LHCN-M2 (cell line): ENCODE measurements at places on chromosomes 2 and 18. TPM values are rescaled to one million over a fixed set of nuclear protein-coding genes. Genes with fewer than 3 reads are reported as not detected.

DNA sequence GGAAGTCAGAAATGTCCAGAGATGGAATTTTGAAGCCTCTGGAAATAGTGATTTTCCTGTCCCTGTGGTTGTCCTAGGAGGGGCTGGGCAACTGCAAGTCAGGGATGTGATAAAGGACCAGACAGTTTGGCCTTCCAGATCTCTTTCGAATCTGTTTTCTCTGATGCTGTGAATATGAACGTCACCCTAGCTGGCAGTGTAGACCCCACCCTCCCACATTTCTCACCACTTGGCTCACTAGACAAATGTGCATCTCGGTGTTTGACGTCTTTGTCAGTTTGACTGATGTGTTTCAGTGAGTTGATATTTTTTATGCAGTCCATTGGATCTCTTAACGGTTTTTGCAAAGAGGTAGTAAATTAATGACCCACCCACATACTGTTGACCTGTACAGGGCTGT lies 301.2 kb downstream of the TNS1 start:
- no peak for DNase-seq

- peak; percentile 22 for DNase-seq
Observed at GRCh38 chr2:12493031-12493513, 223.7 kb upstream of the TRIB2 start.

- no peak for DNase-seq
Observed at GRCh38 chr2:36277881-36278523, 77.6 kb upstream of the CRIM1 start.

DNA sequence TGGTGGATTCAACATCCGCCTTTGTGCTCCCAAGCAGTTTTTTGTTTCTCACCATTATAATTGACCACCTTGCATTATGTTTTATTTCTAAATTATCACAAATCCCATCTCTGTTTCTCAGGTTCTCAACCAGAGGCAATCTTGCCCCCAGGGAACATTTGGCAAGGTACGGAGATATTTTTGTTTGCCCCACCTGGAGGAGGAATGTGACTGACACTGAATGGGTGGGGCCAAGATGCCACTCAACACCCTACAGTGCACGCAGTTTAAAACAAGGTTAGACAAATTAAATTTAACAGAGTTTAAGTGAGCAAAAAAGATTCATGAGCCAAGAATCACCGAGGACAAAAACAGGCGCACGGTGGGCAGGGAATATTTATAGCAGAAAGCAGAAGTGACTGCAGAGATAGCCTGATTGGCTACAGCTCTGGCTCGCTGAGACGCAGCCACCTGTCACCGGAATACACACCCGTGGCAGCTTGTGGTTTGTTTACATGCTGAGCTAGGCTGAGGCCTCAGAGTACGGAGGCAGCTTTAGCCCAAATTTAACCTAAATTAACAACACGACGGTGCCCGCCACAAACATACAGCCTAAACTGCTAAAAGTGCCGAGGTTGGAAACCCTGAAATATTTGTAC lies 150.0 kb upstream of the ALKAL2 start:
- DNase-seq, result no peak

- peak; percentile 87 for DNase-seq
Observed at GRCh38 chr18:23650968-23651927, 11.5 kb downstream of the ANKRD29 start.

- no peak for DNase-seq
Observed at GRCh38 chr2:173373290-173373689, 18.6 kb downstream of the CDCA7 start.

DNA sequence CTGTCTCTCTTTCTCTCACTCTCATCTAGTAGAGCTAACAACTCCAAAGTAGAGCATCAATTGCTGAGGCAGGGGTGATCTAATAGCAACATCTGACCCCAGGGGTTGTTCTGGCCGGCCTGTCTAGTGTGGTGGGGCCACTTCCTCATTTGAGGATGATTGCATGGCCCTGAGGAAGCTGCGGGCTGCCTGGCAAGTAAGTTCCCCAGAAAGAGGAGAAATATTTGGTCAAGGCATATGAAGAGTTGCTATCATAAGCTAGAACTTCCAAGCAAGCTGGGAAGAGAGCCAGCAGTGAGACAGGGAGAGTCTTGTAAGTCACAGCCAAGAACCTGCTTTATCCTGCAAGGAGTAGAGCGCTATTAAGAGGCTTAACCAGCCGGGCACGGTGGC lies 50.8 kb upstream of the TMEM87B start:
- DNase-seq, result no peak

GRCh38 chr2:234251326-234252271 lies 201.1 kb downstream of the SPP2 start:
- peak; percentile 100 for DNase-seq

GRCh38 chr2:207499114-207499513 lies 30.6 kb upstream of the CREB1 start:
- no peak for DNase-seq

GRCh38 chr2:121187982-121188411 lies 97.0 kb downstream of the TFCP2L1 start:
- DNase-seq, result no peak

- peak; percentile 95 for DNase-seq
Observed at GRCh38 chr2:63827749-63828148, 13.9 kb upstream of the UGP2 start.

DNA sequence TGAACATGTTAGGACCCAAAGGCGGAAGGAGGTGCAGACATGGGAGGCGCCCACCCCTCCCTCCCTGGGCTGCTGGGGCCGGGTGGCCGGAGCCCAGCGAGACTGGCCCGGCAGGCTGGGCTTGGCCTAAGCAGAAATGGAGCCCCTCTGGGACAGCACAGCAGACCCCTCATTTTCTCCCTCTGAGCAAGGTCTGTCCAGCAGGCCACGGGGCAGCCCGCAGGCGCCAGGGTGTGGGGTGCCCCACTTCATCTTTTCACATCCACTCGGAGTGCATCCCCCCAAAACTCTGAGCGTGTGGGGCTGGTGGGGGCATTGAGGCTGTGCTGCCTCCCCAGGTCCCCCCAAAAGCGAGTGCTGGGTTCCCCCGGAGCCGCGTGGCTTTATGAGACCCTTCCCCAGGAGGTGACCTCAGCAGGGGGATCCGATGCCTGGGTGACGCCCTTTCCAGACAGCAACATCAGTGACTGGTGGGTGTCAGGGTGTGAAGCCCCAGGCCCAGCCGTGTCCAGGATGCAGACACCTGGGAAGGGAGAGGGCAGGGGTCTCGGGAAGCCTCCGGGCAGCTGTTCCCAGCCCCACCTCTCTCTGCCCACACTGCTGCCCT lies 36.7 kb upstream of the GPC1 start:
- no peak for DNase-seq

GRCh38 chr18:41545091-41545888 lies 409.7 kb upstream of the PIK3C3 start:
- DNase-seq, result no peak

DNA sequence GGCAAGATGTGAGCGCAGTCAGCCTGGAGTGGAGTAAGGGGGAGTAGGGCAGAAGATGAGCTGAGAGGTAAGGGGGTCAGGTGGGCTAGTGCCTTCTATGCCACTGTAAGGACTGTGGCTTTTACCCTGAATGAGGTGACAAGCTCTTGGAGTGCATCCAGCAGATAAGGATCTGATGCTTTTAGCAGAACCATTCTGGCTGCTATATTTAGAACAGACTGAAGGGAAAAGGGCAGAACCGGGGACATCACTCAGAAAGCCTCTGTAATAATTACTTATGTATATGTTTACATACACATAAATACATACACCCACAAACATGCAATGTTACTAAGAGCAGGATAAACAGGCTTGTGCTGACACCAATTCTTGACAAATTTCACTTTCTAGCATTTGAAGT lies 124.8 kb downstream of the DTNB start:
- DNase-seq, result no peak

DNA sequence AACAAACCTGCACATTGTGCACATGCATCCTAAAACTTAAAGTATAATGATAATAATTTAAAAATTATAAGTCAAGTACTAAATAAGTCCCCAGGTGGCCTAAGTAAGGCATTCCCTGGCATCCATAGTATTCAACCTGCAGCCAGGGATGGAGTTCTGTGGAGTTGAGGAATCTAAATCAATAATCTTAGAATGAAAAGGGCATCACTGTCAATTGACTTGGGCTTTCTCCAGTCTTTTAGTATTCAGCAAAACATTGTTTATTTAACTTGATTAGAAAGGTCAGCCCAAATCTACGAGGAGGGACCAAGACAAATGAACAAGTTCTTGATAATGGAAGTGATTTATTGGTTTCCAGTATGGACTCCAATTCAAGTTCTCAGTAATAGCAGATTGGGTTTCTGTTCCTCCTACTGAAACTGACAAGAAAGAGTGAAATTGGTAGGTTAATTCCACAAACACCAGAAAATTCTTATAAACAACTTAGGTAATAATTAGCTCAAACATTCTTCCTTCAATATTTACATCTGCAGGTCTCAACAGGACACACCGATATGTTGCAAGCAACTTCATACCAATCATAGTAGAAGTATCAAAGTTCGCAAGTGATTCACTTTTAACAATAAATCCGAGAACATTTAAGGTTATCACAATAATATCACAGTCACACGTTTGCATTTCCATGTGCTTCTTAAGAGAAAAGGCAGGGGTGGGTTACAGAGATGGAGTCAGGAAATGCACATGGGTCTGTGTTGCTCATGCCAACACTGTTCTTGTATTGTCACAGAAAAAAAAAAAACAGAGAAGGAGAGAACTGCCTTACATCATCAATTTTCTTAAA lies 51.7 kb upstream of the EHBP1 start:
- DNase-seq, result peak; percentile 50

GRCh38 chr2:54107903-54108615 lies 7.4 kb upstream of the ACYP2 start:
- DNase-seq, result no peak

DNA sequence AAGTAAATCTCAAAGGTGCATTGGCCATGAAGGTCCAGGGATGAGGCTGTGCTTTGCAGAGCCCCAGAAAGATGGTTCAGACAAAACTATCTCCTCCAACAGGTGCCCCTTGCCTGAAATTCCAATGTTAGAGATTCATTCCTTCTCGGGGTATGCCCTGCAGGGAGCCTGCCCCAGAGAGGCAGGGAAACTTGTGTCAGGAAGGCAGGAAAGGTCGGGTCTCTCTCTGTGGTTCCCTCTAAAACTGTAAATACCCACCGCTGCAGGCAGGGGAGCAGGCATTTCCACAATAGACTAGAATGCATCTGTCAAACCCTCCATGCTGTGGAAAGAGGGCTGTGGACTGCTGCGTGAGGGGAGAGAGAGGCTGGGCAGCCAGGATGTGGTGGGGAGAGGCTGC lies 207.8 kb upstream of the SMAD2 start:
- DNase-seq, result no peak

DNA sequence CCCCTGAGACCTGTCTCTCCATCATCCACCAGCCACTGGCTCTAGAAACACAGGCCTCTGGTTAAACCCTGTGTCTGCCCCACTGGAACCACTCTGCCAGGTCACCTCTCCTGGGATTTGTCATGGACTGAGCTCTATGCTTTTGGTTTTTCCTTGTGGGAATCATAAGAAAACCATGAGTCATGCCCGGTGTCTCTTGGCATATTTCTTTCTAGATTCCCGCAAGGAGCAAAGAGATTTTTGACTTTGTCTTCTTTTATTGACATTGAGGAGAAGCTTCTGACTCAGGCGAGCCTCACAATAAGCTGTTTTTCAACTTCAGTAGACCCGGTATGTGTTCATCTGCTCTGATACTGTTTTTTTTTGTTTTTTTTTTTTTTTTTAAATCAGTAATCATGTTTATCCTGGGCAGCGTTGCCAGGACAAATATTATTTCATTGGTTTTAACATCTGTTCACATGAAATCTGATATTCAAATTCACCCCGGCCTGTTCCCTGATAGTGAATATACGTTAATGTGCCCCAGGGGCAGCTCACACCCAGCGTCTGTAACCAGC lies 207.1 kb downstream of the ACKR3 start:
- DNase-seq, result peak; percentile 98

DNA sequence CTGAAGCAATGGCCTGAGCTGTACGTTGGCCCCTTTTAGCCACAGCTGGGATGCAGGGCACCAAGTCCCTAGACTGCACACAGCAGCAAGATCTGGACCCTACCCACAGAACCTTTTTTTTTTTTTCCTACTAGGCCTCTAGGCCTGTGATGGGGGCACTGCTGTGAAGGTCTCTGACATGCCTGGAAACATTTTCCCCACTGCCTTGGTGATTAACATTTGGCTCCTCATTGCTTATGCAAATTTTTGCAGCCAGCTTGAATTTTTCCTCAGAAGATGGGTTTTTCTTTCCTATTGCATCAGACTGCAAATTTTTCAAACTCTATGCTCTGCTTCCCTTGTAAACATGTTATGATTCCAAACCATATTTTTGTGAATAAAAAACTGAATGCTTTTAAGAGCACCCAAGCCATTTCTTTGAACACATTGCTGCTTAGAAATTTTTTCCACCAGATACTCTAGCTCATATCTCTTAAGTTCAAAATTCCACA lies 33.5 kb downstream of the PDE1A start:
- DNase-seq, result no peak

DNA sequence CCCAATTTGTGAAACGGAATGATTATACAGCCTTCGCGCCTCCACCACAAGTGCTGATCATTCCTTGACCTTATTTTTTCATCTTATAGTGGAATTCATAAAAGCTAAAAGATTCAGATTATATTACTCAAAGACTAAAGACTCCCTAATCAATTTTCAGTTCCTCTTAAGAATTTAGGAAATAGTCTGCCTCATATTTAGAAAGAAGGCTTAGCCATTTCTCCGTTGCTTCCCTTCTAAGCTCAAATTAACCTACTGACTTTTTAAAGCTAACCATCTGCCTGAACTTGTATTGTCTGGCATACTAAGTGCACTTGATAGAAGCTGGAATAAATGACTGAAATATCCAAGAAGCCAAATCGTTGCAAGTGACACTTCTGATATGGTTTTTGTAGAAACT lies 44.7 kb downstream of the HNRNPLL start:
- DNase-seq, result no peak

DNA sequence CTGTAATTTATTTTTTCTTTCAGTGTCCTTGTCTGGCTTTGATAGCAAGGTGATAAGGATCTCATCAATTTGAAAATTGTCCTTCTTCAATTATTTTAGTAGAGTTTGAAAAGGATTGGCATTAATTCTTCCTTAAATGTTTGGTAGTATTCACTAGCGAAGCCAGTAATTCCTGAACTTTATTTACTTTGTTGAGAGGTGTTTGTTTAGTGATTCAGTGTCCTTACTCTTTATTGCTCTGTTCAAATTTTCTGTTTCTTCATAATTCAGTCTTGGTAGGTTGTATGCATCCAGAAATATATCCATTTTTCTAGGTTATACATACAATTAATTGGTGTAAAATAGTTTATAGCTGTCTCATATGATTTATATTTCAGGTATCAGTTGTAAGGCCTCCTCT lies 676.7 kb upstream of the POU3F3 start:
- no peak for DNase-seq

- no peak for DNase-seq
Observed at GRCh38 chr2:36027616-36028015, 328.0 kb upstream of the CRIM1 start.

Gene CRACDL
- not detected in 2 replicates for total RNA-seq

Gene IL1R2
- total RNA-seq, result 0.26 TPM in 1 of 2 replicates, not detected in the other

Gene SIX3
- not detected in 2 replicates for total RNA-seq

Gene ACTG2
- total RNA-seq, result 2.3 and 2.9 TPM in 2 replicates

Gene SKOR2
- total RNA-seq, result not detected in 2 replicates

Gene UPP2
- total RNA-seq, result not detected in 2 replicates

Gene PSMA8
- not detected in 2 replicates for total RNA-seq

Gene ERCC3
- 32.6 and 38.9 TPM in 2 replicates for total RNA-seq
